Body of pancreas (tissue), 4 donors: ENCODE measurements at places on chromosomes 3 and 15. TPM values are rescaled to one million over a fixed set of nuclear protein-coding genes. Genes with fewer than 3 reads are reported as not detected.

The FBXO40 gene
- not detected for total RNA-seq

The MKRN3 gene
- total RNA-seq: not detected

GRCh38 chr3:55161231-55161630 is 233.4 kb upstream of the LRTM1 start:
- H3K27ac ChIP-seq: no peak overlapping the region
- no peak overlapping the region for H3K4me3 ChIP-seq
- no peaks in the 10 kb centered on the region for H3K4me1 ChIP-seq
- DNase-seq: no peak
- no peaks in the 10 kb centered on the region for H3K27me3 ChIP-seq
- no peaks in the 10 kb centered on the region for H3K36me3 ChIP-seq

DNA sequence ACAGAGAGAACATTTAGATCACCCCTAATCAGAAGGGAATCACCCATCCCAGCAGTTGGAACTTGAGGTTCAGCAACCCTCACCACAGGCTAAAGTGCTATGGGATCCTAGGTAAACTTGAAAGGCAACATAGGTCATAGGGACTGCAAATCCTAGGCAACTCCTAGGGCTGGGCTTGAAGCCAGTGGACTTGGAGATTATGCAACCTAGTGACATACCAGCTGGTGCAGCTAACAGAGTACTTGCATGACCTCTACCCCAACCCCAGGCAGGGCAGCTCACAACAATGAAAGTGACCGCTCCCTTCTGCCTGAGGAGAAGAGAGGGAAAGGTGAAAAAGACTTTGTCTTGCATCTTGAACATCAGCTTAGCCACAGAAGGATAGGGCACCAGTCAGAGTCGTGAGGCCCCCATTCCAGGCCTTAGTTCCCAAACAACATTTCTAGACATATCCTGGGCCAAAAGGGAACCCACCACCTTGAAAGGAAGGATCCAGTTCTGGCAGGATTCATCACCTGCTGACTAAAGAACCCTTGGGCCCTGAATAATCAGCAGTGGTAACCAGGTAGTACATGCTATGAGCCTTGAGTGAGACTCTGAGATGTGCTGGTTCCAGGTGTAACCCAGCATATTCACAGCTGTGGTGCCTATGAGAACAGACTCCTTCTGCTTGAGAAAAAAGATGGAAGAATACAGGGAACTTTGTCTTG is 37.6 kb upstream of the FBN1 start:
- DNase-seq: peak; percentile 56
- no peaks in the 10 kb centered on the region for H3K4me1 ChIP-seq
- H3K27me3 ChIP-seq: no peaks in the 10 kb centered on the region
- H3K4me3 ChIP-seq: no peak overlapping the region

GRCh38 chr3:117016378-117016777 is 306.8 kb downstream of the TUSC7 start:
- no peaks in the 10 kb centered on the region for H3K27me3 ChIP-seq
- no peak for DNase-seq
- H3K4me1 ChIP-seq: no peaks in the 10 kb centered on the region
- H3K36me3 ChIP-seq: no peaks in the 10 kb centered on the region
- no peak overlapping the region for H3K27ac ChIP-seq

The PLSCR5 gene
- total RNA-seq: not detected

- DNase-seq: no peak
- H3K4me1 ChIP-seq: peaks cover 1% of the 10 kb centered on the region
- H3K27ac ChIP-seq: no peak overlapping the region
- no peak overlapping the region for H3K4me3 ChIP-seq
Observed at GRCh38 chr3:52696830-52697631, 8.6 kb downstream of the GLT8D1 start.

GRCh38 chr15:38531509-38531908 is 33.1 kb downstream of the RASGRP1 start:
- no peaks in the 10 kb centered on the region for H3K27me3 ChIP-seq
- H3K27ac ChIP-seq: no peak overlapping the region
- no peaks in the 10 kb centered on the region for H3K36me3 ChIP-seq
- no peak overlapping the region for H3K4me3 ChIP-seq
- no peak for DNase-seq

GRCh38 chr15:89377024-89377841 is 42.6 kb upstream of the POLG start:
- no peak overlapping the region for H3K4me3 ChIP-seq
- H3K36me3 ChIP-seq: no peaks in the 10 kb centered on the region
- DNase-seq: no peak
- peaks cover 12% of the 10 kb centered on the region for H3K27me3 ChIP-seq
- H3K4me1 ChIP-seq: peaks cover 18% of the 10 kb centered on the region

DNA sequence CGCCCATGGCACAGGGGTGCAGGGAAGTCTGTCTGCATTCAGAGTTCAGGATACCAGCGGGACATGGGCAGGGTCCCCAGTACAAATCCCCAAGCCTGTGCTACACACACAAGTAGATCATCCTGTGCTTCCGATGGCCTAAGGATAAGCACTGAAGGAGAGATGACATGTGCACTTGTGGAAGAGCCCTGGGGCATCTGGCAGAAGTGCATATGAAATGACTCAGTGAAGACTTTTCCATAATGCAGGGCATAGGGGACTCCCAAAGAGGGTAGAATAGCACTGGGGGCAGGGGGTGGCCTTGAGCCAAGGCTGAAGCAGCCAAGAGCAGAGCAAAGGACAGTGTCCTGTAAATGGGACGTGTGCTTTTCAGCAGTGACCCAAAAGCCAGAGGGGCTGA is 22.9 kb downstream of the ADAMTS17 start:
- H3K4me3 ChIP-seq: no peak overlapping the region
- H3K27me3 ChIP-seq: no peaks in the 10 kb centered on the region
- DNase-seq: no peak
- no peak overlapping the region for H3K27ac ChIP-seq
- no peaks in the 10 kb centered on the region for H3K4me1 ChIP-seq

The MANF gene
- 35.6 TPM for total RNA-seq

DNA sequence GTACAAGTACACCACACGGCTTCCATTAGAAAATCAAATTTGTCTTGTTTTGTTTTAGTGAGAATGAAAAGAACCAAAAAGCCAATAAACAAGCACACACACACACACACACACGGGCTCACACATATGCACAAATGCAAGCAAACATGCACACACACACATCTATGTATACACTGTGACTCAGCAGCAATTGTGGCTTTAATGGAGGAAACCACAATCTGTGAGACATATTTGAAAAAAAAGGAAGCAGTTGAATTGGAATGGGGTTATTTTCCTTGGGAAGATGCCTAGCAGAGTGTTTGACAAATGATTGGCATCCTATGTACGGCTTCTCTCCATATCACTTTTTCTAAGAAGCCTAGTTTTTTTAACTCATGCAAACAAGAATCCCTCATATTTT is 201.1 kb upstream of the ARRDC4 start:
- H3K4me1 ChIP-seq: no peaks in the 10 kb centered on the region
- no peaks in the 10 kb centered on the region for H3K36me3 ChIP-seq
- peaks cover 3% of the 10 kb centered on the region for H3K27me3 ChIP-seq
- no peak overlapping the region for H3K4me3 ChIP-seq

GRCh38 chr3:27209617-27210264 is 159.4 kb downstream of the NEK10 start:
- H3K27me3 ChIP-seq: no peaks in the 10 kb centered on the region
- DNase-seq: no peak
- no peaks in the 10 kb centered on the region for H3K4me1 ChIP-seq
- no peaks in the 10 kb centered on the region for H3K36me3 ChIP-seq
- no peak overlapping the region for H3K27ac ChIP-seq

DNA sequence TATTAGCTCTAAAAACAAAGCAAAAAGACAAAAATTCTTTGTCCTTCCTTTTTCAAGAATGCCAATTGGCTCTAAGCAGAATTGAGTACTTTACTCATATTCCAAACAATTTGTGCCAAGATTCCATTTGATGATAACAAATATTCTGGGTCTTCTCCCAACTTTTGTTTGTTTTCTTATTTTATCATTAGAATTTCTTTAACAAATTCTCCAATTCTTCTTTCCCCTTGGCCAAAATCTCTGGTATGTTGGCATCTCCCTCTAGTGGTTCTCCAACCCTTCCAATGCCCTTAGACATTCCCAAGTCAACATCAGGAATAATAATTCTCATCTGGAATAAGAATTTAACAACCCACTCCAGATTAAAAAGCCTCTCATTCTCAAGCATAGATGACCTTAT is 5.3 kb downstream of the CPOX start:
- DNase-seq: no peak
- peaks cover 4% of the 10 kb centered on the region for H3K36me3 ChIP-seq
- no peak overlapping the region for H3K4me3 ChIP-seq
- H3K27me3 ChIP-seq: no peaks in the 10 kb centered on the region
- H3K27ac ChIP-seq: no peak overlapping the region
- peaks cover 8% of the 10 kb centered on the region for H3K4me1 ChIP-seq

- no peaks in the 10 kb centered on the region for H3K36me3 ChIP-seq
- no peaks in the 10 kb centered on the region for H3K4me1 ChIP-seq
- H3K4me3 ChIP-seq: no peak overlapping the region
- no peaks in the 10 kb centered on the region for H3K27me3 ChIP-seq
- no peak overlapping the region for H3K27ac ChIP-seq
Observed at GRCh38 chr3:99470841-99471240, 167.6 kb upstream of the COL8A1 start.

The CP gene
- total RNA-seq: 11.5 TPM

GRCh38 chr3:179666030-179666429 is 13.2 kb downstream of the USP13 start:
- H3K27ac ChIP-seq: no peak overlapping the region
- H3K4me1 ChIP-seq: no peaks in the 10 kb centered on the region
- no peak for DNase-seq
- no peaks in the 10 kb centered on the region for H3K27me3 ChIP-seq
- H3K4me3 ChIP-seq: no peak overlapping the region
- no peaks in the 10 kb centered on the region for H3K36me3 ChIP-seq

DNA sequence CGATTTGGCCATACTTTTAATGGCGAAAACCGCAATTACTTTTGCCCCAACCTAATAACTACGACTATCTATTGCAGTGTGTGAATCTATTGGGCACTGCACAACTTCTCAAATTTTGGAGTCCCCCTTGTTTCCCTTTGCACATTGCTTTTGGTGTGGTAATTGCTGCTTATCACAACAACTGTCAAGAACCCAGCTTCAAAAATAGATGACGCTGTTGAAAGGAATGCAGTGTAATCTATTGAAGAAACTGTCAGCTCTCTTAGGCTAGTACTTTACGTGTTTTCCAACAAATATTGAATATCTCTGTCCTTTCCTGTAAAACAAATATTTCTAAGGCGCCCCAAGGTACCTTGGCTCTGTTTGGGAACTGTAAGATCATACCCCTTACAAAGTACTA is 222.8 kb upstream of the UBE2E2 start:
- no peaks in the 10 kb centered on the region for H3K36me3 ChIP-seq
- no peaks in the 10 kb centered on the region for H3K27me3 ChIP-seq
- DNase-seq: no peak
- no peak overlapping the region for H3K4me3 ChIP-seq
- H3K4me1 ChIP-seq: no peaks in the 10 kb centered on the region

GRCh38 chr3:189393598-189393997 is 221.8 kb downstream of the TPRG1 start:
- no peaks in the 10 kb centered on the region for H3K4me1 ChIP-seq
- H3K27me3 ChIP-seq: no peaks in the 10 kb centered on the region
- H3K36me3 ChIP-seq: no peaks in the 10 kb centered on the region
- DNase-seq: peak; percentile 12
- no peak overlapping the region for H3K27ac ChIP-seq

GRCh38 chr3:107664614-107665013 is 141.9 kb downstream of the BBX start:
- no peaks in the 10 kb centered on the region for H3K27me3 ChIP-seq
- H3K36me3 ChIP-seq: no peaks in the 10 kb centered on the region
- no peak for DNase-seq
- H3K4me3 ChIP-seq: no peak overlapping the region

- H3K27ac ChIP-seq: no peak overlapping the region
- H3K4me1 ChIP-seq: peaks cover 34% of the 10 kb centered on the region
- no peaks in the 10 kb centered on the region for H3K36me3 ChIP-seq
- DNase-seq: no peak
- no peak overlapping the region for H3K4me3 ChIP-seq
- H3K27me3 ChIP-seq: no peaks in the 10 kb centered on the region
Observed at GRCh38 chr3:188385295-188385694, 231.3 kb downstream of the LPP start.

GRCh38 chr3:28564211-28564610 is 215.6 kb upstream of the AZI2 start:
- H3K27ac ChIP-seq: no peak overlapping the region
- no peaks in the 10 kb centered on the region for H3K4me1 ChIP-seq
- H3K4me3 ChIP-seq: no peak overlapping the region

GRCh38 chr3:148528024-148528423 is 169.7 kb upstream of the AGTR1 start:
- no peaks in the 10 kb centered on the region for H3K27me3 ChIP-seq
- H3K36me3 ChIP-seq: no peaks in the 10 kb centered on the region
- no peak overlapping the region for H3K27ac ChIP-seq
- no peak overlapping the region for H3K4me3 ChIP-seq

The HTR3E gene
- not detected for total RNA-seq

DNA sequence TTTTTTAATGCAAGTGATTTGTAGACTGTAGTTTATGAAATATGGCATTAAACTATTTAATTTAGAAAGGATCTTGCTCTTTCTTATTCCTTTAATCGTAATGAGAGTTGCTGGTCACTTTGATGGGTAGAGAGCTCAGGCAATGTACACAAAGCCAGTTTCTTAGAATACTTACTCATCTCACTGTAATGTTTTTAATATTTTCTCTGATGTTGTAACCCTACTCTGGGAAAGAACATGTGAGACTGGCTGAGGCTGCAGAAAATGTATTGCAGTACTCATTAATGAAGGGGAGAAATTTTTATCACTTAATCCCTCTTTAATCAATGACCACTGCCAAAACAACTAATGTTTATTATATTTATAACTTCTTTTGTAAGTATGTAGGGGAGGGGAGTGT is 479.4 kb upstream of the KCNMB2 start:
- H3K27ac ChIP-seq: no peak overlapping the region
- no peaks in the 10 kb centered on the region for H3K36me3 ChIP-seq
- H3K4me1 ChIP-seq: no peaks in the 10 kb centered on the region
- no peak for DNase-seq
- no peaks in the 10 kb centered on the region for H3K27me3 ChIP-seq
- H3K4me3 ChIP-seq: no peak overlapping the region

- H3K36me3 ChIP-seq: no peaks in the 10 kb centered on the region
- no peak overlapping the region for H3K4me3 ChIP-seq
- no peak overlapping the region for H3K27ac ChIP-seq
- H3K4me1 ChIP-seq: peaks cover 11% of the 10 kb centered on the region
Observed at GRCh38 chr3:138326866-138327595, 2.6 kb downstream of the NME9 start.

The SLC7A14 gene
- 0.26 TPM for total RNA-seq

The SENP5 gene
- 46.8 TPM for total RNA-seq

DNA sequence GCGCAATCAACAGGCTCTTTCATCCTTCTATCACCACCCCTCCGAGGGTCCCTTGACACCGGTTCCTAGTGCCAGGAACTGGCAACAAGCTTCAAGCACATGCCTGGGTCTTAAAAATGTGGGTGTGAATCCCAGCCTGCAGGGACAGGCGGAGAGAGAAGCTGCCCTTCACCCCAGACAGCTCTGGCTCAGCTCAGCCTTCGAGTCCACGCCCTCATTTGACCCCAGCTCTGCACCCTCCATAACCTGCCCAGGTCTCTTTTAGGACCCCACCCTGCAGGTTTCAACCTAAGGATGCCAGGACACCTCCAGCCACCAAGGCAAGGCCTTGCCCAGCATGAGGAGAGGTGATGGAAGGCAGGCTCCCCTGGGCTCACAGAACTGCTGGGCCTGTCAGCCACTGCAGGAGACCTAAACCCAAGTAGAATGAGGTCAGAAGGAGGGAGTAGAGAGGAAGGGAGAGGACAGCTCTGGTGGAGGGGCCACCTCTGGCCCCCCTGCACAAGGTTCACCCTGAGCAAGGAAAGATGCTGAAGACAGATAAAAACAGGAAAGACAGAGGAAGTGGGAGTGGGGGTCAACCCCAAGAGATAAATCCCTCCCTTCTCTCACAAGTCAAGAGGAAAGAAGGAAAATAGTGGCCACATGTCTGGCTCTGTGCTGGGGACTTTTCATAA is 2.6 kb upstream of the LOXL1 start:
- H3K4me1 ChIP-seq: peaks cover 53% of the 10 kb centered on the region
- H3K4me3 ChIP-seq: no peak overlapping the region
- H3K27ac ChIP-seq: no peak overlapping the region
- DNase-seq: no peak
